HT-29 (cell line): ENCODE measurements at places on chromosomes 7 and 10.

DNA sequence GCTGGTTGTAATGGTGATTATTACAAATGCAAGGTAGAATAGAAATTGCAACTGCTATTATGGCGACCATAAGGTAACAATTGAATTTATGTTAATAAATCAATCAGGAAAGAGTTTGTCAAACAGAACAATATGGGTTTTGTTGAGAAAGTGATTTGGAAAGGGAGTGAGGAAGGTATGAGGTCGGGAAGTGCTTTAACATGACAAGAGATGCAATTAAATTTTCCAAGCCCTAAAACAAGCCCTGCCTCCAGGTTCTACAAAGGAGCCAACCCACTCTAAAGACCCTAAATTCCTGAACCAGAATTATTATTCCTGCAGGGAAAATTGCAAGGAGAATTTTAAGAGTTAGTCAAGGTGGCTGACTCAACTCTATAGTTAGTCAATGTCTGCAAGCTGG is 363.7 kb downstream of the BMPER start:
- no peak for DNase-seq

DNA sequence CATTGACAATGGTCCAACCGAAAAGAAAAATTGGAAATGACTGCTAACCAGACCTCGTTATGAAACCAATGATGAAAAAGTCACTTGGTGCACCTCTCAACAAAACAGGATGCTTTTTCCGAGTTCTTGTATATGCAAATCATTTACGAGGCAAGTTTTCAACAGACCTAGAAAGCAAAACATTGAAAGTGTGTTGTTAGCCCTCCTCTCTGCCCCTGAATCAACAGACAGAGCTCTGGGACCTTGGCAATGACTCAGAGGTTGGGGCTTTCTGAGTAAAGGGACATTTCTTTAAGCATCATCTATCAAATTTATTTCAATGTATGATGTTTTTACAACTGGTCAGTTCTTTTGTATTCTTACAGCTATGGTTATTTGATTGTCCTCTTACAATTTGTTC is 16.3 kb upstream of the DKK1 start:
- no peak for DNase-seq

DNA sequence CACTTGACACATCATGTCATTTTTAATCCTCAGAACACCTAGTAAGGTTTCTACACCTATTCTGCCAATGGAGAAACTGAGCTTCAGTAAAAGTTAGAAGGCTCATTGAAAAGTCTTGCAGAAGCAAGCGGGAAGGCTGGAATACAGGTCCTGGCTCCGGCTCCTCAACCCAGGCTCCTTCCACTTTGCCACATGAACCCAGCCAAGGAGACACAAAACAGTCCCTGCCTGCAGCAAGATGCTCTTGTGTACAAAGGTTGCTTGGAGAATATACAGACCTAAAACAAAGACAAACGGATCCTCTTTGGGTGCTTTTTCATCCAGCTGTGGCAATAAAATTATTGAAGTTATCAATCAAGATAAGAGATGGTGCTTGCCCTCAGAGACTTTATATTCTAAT is 106.8 kb downstream of the SORBS1 start:
- DNase-seq, result no peak

DNA sequence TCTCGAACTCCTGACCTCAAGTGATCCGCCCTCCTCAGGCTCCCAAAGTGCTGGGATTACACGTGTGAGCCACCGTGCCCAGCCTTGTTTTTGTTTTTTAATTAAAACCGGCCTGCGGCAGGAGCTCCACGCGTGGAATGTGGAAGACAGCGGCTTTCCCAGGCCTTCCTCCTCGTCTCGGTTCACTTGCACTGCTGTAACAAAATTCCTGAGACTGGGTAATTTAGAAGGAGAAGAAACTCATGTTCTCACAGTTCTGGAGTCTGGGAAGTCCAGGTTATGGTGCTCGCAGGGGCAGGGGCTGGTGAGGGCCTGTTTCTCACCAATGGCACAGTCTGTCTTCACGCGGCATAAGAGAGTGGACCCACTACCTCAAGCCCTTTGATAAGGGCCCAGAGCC is 14.4 kb upstream of the CRYGN start:
- DNase-seq, result no peak
